ENCODE measurements at places on chromosomes 3 and 15.
A peak's percentile ranks its signal among the peaks of the same experiment; 100 is the strongest.

- peak; percentile 41 for DNase-seq
Measured at GRCh38 chr3:197686899-197687298, 49.8 kb downstream of the RUBCN start.

DNA sequence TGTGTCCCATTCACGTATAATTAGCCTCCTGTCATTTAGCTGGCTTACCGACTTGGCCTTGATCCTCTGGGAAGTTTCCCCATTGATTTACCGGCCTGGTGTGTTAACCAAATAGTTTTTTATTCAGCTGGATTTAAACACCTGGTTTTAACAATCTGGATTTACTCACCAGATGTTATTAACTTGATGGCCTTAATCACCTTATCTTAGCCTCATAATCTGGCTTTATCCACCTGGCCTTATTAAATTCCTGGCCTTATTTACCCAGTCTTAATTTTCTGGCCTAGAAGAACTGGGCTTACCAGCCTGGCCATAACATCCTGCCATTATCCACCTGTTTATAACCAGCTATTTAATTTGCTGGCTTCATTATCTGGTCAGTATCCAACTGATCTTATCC, 89.9 kb downstream of the IL12A start:
- no peak for DNase-seq

DNA sequence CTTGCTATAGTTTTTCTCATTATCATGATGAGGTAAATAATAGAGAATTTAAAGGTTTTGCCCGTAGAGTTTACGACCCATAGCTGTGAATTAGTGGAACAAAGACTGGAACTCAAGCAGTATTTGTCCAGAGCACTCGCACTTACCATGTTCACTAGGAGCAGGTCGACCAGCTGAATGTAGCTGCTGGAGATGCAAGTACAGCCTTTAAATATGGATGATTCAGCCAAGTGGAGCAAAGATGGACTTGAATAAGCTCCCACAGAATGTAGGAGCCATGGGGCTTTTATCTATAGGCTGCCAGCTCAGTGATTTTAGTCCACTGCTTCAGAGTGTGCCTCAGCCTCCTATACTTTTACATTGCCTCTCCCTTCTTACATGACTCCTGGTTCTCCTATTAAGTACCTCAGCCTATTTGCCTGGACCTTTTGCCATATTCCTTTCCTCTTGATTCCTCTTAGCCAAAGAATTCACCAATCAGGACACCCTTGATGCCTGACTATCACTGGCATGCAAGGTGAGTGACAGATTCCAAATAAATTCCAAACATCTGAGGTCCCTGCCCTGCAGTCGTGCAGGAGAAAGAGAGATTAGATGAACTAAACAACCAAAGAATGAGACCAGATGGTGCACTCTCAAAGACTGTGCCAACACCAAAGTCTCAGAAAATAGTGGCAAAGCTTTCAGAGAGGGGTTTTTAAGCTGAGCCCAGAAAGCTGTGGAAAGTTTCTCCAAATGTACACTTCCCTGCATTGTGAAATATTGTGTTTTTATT, 3.9 kb downstream of the MKRN3 start:
- no peak for DNase-seq

DNA sequence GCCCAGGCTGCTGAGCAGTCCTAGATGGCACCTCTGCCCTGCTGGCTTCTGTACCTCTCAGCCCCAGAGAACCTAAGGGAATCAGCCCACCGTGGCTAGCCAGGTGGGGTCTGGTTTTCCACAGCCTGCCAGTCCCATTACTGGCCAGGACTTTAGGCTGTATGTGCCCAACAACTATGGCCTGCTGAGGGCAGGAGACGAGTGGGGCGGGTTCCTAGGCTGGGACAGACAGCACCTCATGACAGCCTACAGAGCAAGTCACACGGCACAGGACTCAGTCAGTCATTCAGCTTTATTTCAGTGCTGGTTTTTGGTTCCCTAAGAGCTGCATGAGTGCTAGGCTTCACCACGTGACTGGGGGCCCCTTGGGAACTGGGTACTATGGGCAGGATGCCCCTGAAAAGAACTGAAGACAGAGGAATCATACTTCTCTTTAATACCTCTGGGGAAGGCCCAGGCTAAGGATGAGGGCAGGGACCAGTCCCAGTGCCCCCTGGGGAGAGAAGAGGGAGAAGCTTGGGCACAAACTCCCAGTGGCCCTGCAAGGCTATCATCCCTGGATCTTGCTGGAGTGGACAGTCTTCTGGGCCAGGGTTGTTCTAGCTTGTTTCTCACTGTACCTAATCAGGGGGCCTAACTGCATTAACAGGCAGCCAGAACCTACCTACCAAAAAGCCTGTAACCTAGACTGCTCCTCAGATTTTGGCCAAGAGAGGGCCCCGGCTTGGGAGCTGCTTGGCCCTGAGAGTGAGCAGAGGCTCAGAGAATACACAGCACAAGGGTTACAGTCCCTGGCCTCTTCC, 14.8 kb downstream of the CLK3 start:
- no peak for DNase-seq

GRCh38 chr15:33068511-33068990, 126.0 kb downstream of the FMN1 start:
- DNase-seq: peak; percentile 51

DNA sequence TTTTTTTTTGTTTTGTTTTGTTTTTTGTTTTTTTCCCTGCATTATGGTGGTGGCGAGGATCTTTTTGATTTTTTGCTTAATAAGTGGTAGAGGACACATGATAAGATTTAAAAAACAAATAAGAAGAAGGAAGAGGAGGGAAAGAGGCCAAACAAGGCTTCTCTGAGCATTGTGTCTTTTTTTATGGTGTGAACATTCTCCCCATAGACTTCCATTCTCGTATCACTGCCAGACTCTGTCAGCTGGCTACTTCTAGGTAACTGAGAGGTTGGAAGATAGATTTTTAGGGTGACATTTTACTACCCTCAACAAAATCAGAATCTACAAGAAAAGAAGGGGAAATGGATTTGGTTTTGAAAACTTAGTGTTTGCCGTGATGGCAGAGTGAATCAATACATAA, 3.8 kb downstream of the NLGN1 start:
- no peak for DNase-seq

- peak; percentile 85 for DNase-seq
Measured at GRCh38 chr15:71747128-71748083, 62.9 kb upstream of the NR2E3 start.

- no peak for DNase-seq
Measured at GRCh38 chr3:112709911-112710310, 69.0 kb upstream of the CCDC80 start.

DNA sequence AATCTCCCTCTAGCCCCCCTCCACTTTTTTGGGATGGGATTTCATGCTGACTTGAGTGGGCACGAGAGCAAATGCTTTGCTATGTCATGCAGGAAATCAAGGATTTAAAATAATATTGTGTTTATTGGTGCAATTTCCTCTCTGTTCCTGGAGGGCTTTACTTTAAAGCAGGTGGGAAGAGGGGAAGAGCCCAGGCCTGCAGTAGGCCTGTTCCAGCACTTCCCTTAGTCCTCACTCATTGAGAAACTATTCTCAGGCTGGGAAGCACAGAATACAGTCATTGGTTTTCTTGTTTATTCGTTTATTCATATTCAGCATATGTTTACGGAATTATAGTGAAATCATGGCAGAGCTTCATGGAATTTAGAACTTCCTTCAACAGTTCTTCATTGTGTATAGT, 41.7 kb upstream of the SPSB4 start:
- DNase-seq: peak; percentile 55

DNA sequence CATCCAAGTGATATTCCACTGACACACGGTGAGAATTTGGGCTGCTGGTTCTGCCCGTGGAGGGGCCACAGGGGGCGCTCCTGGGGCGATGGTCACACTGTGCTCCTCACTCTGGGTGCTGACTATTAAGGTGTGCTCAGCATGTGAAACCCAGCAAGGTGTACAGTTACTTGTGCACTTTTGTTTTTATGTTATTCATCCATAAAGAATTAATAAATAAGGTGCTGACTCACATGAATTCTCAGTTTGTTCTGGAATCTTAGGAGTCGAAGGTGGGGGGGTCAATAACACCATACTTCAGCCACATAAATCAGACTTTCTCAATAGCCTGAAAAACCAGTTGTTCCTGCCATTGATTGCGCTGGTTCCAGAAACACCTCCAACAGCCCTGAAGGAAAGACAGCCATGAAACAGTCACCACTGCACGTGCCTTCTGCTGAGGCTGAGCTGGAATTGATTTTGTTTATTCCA, 53.5 kb upstream of the SPATA12 start:
- DNase-seq: peak; percentile 98

GRCh38 chr3:182787302-182788036, 5.8 kb upstream of the ATP11B start:
- DNase-seq: no peak

- DNase-seq: no peak
Measured at GRCh38 chr15:92924216-92924615, 24.1 kb downstream of the CHD2 start.

DNA sequence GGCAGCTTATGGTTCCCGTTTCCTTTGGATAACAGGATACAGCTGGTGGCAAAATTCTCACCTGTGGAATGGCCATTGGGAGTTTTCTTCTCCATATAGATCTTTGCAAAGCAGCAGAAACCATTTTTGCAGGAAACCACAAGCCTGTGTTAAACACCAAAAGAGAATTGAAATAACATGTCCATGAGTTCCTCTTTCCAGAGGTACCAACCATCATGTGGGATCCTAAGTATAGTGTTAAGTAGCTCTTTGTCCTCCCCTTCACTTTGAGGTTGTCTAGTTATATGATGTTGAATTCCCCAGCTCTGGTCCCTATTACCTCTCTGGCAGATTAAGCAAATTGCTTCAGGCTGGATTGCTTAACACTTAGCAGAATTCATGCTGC, 94.9 kb downstream of the AKAP13 start:
- DNase-seq: no peak
